ENCODE measurements at places on chromosomes 12 and 14.

- DNase-seq: no peak
Measured at GRCh38 chr12:108231909-108232434, 102.9 kb downstream of the WSCD2 start.

DNA sequence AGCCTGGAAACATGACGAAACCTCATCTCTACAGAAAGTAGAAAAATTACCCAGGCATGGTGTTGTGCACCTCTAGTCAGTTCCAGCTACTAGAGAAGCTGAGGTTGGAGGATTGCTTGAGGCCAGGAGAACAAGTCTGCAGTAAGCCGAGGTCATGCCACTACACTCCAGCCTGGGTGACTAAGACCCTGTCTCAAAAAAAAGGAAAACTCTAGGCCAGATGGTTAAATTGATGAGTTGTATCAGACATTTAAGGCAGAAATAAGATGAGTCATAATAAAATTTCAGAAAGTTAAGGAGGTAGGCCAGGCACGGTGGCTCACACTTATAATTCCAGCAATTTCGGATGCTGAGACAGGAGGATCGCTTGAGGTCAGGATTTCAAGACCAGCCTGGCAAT lies 10.7 kb downstream of the EIF2S1 start:
- DNase-seq: no peak

DNA sequence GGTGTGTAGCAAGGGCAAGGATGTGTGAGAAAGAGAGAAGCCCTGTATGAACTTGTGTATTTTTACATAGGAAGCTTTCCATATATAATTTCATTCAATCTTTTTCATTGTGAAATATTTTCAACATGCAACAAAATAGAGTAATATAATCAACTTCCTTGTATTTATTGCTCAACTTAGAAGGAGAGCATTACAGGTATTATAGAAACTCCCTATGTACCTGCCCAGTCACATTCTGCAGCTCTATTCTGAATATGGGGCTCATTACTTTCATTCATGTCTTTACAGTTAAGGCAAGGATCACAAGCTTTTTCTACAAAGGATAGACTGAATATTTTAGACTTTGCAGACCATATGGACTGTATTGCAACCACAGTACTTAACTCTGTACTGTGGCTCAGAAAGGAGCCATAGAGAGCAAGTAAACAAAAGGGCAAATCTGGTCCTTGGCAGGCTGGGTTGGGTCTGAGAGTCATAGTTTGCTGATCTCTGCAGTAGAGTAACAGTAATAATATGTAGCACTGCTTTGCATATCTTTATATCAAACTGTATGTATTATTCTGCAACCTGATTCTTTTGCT lies 11.3 kb downstream of the NR1H4 start:
- DNase-seq: no peak

GRCh38 chr14:55373784-55374705 lies 37.6 kb downstream of the ATG14 start:
- no peak for DNase-seq

DNA sequence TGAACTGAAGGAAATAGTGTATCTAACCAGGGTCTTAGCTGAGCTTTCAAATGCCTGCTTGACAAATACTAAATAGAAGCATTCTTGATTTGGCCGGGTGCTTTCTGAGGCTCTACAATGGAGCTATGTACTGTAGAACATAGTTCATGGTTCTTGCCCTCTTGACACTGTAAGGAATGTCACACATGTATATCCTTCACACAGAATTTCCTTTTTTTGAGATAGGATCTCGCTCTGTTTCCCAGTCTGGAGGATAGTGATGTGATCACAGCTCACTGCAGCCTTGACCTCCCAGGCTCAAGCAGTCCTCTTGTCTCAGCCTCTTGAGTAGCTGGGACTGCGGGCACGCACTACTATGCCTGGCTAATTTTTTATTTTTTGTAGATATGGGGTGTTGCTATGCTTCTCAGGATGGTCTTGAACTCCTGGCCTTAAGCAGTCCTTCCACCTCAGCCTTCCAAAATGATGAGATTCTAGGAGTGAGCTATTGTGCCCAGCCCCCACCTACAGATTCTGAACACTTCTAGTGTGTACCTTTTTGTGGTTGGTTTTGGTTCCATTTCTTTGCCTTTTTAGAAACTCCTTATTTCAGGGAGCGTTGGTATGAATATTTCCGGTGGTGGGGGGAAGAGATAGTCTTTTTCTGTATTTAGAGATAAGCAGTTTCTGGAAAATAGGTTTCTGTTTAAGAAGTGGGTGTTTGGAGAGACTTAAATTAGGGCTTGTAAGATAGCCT lies 4.2 kb downstream of the MLXIP start:
- DNase-seq: no peak

- DNase-seq: no peak
Measured at GRCh38 chr14:69208666-69209065, 17.4 kb downstream of the EXD2 start.
